ENCODE measurements at places on chromosomes 3 and 15. TPM values are rescaled to one million over a fixed set of nuclear protein-coding genes. Genes with fewer than 3 reads are reported as not detected.

RARB gene
- total RNA-seq: not detected

DNA sequence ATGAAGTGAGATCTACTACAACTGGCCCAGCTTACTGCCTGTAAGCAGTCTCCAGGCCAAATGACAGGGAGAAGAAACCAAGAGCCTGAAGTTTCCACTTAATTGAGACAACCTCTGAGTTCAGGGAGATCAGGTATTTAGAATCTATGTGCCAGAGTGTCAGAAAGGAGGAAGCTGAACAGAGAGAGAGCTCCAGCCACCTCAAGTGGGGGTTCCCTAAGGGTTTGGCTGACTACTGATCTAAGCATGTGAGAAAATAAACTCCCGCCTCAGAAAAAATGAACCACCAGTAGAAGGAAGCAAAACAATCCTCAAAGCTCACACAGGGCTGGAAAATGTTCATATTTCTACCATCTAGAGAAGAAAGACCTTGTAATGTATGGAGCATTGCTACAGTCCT lies 25.0 kb downstream of the ADAM10 start:
- DNase-seq: no peak

DNA sequence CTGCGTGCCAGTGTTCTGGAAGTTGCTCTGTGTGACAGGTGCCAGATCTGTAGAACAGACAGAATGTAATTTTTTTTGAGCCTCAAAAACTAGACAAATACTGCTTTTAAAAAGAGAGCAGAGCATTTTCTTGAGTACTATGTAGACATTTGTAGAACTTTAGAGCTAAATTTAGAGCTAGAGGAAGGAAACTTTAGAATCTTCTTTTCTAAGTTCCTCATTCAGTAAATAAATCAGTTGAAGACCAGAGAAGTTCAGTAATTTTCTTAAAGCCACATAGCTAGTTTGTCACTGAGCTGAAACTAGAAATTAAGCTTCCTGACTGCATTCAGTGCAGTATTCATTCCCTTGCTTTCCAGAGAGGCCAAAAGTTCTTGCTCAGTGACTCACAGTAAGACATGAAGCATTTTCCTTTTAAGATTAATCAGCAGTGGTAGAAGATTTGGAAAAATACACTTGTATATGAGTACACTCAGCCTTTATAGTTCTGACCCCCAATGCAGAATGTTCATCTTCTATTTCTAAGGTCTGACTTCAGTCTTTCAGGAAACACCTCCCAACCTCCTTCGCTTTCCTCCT lies 83.6 kb upstream of the TSEN2 start:
- DNase-seq: no peak

SNTN gene
- total RNA-seq: not detected

RNU5B-1 gene
- total RNA-seq: not detected

Data from natural killer cell treated with Interleukin-12 subunit alpha and Interleukin-12 subunit beta and Interleukin-15 and Interleukin-18, amount 100 ng/mL, for 72 hours (primary cell).